ENCODE measurements at places on chromosomes 12 and 14.
A peak's percentile ranks its signal among the peaks of the same experiment; 100 is the strongest.

DNA sequence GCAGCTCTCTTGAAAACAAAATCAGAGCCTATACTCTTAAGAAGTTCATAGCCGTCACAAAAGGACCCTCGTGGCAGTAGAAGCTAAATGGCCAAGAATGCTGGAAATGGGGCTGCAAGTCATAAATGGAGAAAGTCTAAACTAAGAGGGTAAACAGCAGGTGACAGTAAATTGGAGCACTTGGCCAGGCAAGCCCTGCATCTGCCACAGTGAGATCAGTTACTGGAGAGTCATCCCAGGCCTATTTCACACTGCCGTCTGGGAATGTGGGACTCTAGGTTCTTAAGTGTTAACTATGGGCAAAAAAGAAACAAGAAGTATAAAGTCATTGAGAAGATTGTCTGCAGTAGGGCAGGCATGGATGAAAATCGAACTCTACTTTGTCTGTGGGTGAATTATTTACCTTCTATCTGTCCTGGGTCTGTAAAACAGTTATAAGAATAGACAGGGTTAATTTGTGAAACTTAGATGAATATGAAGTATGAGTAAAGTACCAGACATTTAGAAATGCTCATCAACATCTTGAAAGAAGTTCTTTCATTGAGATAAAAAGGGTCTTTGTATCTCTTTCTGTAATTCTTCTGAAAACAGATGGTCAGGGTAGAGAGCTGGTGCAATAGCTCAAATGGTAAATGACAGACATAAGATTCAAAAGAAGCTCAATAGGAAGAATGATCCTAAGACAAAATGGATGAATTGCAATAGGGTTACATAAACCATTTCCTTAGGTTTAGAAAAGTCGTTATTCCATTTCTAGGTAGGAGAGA, 792.5 kb downstream of the DIO2 start:
- no peak for DNase-seq

GRCh38 chr14:94058674-94059138, 22.3 kb downstream of the DDX24 start:
- DNase-seq = peak; percentile 56

DNA sequence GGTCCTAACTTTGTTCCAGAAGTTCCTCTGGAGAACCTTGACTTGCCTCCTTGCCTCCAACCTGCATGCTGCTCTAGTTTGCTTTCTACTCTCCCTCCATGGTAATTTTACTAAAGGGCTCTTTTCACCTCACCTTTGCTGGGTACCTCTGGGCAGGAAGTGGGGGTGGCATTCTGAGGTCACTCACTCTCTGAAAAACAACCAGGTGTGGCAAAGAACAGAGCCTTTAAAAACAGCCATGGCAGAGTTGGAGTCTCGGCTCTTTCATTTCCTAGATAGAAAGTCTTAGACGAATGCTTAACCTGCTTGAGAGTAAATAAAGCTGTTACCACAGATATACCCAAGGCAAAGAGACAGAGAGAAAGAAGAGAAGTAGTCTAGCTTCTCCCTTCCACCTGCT, 827.9 kb downstream of the BCL11B start:
- no peak for DNase-seq

DNA sequence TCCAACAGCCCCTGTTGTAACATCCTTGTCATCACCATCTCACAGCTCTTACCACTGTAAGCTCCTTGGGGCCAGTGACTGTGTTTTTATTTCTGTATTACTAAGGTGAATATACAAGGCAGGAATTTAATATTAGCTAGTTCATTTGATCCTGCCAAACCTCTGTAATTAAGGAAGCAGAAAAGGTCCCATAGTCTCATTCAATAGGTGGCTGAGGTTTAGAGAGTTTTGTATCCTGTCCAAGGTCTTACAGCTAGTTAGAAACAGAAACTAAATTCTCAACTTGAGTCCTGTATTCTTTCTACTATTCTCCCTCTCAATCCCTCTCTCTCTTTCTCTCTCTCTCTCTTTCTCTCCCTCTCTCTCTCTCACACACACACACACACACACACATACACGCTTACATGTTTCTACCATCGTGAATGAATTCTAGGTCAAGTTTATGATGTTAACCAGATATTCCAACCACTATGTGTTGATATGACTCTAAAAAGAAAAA, 543 bp upstream of the GLIPR1 start:
- DNase-seq = no peak

DNA sequence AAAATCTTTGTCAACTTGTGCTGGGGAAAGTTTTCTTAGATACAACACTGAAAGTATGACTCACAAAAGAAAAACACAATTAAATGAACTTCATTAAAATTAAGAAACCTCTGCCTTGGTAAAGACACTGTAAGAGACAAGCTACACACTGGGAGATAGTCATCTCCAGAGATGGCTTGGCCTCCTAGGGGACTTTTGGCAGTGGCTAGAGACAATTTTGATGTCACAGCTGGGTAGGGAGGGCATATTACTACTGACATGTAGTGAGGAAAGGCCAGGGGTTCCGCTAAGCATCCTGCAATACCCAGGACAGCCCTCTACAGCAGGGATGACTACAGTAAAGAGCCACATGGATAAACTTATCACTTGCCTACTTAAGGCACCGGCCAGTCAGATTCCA, 8.7 kb upstream of the RNASE4 start:
- DNase-seq = no peak

DNA sequence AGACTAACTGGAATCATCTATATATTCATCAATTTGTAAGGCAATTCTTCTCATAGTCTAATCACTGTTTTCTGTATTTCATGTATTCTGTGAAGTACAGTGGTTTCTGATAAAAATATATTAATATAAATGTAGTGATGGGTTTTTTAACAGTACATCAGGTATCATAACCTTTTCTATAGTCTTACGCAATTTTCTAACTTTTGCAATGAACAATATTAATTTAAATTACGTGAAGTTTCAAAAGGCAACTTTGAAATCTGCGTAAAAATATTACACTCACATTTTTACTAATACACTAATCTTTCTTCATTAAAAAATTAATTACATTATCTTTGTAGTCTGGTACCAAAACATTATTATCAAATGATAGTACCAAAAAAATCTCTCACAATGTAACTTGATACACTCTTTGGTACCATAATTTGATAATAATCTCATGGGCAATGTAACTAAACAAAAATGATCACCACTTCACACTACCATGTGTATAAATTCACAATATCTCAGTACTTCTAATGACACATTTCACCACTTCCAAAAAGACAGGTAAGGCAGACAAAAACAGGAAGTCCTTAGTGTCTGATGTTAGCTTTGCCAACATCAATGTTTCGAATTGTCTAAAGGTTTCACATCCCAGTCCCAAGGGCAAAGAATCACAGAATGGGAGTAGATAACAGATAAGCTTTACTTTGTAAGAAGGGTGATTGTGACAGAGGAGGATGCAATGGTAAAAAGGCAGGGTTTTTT, 8.7 kb downstream of the DNAI7 start:
- no peak for DNase-seq

GRCh38 chr12:32536000-32536345, 136.6 kb downstream of the FGD4 start:
- no peak for DNase-seq

- no peak for DNase-seq
Measured at GRCh38 chr14:89797148-89797547, 157.4 kb downstream of the EFCAB11 start.

DNA sequence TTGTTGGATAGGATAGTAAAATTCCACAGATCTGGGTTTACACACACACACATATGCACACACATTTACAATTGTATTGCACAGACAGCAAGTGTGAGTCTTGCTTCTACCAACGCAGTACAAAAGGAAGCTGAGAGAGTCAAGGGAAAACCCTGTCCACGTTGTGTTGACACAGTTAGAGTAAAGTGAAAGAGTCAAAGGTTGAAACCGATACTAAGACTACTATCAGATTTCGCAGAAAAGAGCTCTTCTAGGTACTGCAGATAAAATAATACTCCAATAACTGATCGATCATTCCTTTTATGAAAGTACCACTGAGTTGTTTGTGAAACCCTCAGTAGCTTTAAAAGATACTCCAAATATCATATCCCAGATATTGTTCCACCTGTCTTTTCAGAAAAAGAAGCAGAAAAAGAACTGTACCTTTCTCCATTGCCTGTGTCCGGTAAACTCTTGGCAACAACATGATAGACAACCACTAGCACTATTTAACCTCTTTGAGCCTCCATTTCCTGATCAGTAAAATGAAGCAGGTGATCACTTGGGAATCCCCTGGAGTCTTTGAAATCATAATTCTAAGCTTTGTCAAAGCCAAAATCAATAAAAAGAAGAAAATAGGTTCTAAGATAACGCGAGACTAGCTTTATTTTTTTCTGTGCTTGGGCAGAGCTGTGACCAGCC, 224.6 kb upstream of the FOXN3 start:
- no peak for DNase-seq

DNA sequence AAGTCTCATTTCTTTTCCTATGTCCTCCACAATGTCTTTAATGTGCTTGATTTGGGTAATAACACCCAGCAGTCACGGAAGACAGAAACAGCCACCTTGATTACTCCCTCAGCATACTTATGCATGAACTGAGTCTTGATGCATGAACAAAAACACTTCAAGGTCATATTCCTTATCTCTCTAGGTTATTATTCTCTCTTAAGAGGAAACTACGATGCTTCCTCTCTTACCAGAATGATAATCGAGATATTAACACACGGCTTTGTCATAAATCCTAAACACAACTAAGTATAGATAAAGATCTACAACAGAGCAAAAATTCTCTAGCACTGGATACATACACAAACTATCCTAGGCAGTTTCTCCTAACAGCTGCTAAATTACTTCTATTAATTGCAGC, 583.5 kb upstream of the ATP2B1 start:
- no peak for DNase-seq

GRCh38 chr14:104864267-104865080, 594 bp upstream of the CEP170B start:
- DNase-seq = peak; percentile 94

GRCh38 chr14:80930836-80931389, 10.6 kb downstream of the CEP128 start:
- DNase-seq = no peak

- no peak for DNase-seq
Measured at GRCh38 chr14:39755269-39755878, 323.1 kb upstream of the FBXO33 start.

DNA sequence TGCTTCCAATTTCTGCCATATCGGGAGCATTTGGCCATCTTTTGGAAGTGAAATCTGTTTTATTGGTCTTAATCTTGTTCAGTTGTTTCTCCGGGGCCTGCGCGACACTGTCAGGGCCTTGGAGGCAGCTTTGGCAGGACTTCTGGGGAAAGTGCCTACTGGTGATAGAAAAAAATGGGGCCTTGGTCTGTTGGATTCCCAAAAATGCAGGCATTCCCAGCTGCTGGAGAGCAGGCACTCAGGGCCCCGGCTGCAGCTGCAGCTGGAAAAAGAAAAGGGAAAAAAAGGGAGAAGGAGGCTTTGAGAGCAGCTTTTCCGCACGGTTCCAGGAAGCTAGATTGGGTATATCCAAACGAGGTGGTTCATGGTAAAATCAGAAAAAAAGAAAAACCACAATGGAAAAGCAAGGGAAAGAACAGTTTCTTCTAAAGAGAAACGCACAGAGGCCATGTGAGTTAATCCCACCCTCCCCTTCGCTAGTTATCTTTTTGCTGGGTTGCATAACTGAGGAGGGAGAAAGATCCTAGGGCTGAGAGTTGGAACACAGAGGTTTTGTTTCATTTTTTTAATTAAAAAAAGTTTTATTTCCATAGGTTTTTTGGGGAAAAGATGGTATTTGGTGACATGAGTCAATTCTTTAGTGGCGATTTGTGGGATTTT, 134.7 kb upstream of the RFLNA start:
- DNase-seq = no peak
